CD4-positive, alpha-beta T cell treated with Interleukin-17A for 4 hours (primary cell): ENCODE measurements at places on chromosomes 16 and 17.
A peak's percentile ranks its signal among the peaks of the same experiment; 100 is the strongest.

DNA sequence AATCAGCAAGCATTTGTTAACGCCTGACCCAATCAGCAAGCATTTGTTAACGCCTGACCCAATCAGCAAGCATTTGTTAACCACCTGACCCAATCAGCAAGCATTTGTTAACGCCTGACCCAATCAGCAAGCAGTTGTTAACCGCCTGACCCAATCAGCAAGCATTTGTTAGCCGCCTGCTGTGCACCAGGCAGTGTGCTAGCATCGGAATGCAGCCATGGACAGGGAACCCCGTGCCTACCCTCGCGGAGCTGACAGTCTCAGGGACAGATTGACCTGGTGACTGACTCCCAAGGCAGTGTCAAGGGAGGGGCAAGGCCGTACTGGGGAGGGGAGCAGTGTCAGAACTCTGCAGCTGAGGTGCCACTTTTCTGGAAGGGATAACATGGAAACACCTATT, 66.9 kb downstream of the ABR start:
- DNase-seq, result no peak

DNA sequence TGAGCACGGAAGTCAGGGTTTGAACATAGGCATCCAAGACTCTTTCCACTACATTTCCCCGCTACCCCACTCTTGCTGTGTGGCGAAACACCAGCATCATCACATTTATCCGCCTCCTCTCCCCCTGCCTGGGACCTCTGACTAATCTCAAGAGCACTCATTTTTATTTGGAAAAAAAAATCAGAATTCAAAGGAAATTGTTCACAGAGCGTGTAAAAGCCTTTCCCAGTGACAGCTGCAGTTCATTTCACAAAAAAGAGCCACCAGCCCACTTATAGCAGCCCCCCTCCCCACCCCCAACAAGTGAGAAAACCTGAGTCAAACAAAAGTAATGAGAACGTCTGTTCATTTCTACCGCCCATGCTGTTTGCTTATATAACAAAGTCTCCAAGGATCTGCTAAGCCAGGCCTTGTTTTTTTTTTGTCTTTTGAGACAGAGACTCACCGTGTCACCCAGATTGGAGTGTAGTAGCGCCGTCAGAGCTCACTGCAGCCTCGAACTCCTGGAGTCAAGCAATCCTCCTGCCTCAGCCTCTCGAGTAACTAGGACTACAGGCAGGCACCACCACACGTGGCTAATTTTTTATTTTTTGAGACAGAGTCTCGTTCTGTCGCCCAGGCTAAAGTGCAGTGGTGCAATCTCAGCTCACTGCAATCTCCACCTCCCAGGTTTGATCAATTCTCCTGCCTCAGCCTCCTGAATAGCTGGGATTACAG, 48.3 kb upstream of the HAPSTR1 start:
- DNase-seq, result no peak

- DNase-seq, result no peak
Observed at GRCh38 chr17:48513666-48514455, 16.9 kb downstream of the HOXB1 start.

DNA sequence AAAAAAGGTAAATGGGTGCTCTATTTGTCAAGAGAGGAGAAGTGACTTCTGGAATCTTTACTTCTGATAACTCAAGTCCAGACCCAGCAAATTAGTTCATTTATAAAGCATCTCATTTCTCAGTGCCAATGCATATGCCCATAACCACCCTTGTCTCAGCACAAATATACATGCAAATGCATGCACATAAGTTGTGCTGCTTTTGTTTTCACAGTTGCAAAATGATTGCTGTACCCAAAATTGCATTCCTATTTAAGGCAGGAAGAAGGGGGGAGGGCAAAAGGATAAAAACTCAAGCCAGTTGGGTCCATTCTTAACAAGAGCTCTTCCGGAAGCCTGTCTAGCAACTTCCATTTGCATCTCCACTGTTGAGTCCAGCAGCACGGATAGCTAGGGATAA, 61.3 kb upstream of the FAM20A start:
- no peak for DNase-seq

GRCh38 chr17:55285340-55286301, 20.9 kb downstream of the HLF start:
- no peak for DNase-seq

- DNase-seq, result no peak
Observed at GRCh38 chr17:28086519-28086918, 44.0 kb downstream of the NLK start.

DNA sequence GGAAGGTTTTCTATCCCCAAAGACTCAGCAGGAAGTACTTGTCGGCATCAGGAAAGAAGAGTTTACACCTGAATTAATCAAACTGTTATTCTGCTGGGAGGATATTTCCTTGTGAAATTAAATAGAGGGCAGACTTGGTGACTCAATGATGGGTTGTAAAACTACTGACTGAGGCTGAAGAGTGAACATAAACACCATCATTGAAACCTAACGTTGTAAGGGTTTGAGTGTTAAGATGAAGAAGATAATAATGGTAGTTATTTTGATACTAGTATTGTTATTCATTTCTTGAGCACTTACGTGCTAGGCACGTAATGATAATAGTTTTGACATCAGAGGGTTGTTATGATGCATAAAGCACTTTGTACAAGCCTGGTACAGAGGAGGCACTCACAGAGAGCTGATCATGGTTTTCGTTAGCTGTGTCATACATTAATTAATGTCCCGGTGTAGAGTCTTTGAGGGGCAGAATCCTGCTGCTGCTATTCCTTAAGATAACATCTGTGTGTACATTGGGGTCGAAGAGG, 64.2 kb upstream of the CACNG3 start:
- no peak for DNase-seq

GRCh38 chr16:85101956-85102630, 10.2 kb downstream of the CIBAR2 start:
- DNase-seq, result no peak

DNA sequence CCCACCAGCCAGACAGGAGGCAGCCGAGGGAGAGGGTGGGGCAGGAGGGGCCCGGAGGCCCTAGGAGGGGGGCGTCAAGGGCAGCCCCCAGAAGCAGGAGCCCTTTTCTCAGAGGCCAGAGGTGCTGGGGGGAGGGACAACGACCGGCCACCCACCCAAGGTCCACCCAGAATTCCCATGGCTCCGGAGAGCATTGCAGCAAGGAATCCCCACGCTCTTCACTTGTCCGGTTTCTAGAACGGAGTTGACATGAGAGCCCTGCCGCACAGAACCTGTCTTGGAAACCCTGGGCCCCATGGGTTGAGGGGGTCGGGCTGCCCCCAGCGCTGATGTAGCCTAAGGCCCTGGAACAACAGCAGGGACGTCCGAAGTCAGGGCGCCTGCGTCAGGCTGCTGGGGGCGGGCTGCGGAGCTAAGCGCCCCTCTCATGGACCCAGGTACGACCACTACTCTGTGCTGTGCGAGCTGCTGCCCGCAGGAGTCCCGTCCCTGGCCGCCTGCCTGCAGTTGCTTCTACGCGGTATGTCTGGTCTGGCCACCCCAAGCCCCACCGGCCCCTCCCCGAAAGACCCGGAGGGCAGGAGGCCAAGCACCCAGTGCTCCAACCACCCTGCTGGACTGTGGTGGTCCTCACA, 11.2 kb downstream of the CYBC1 start:
- no peak for DNase-seq

DNA sequence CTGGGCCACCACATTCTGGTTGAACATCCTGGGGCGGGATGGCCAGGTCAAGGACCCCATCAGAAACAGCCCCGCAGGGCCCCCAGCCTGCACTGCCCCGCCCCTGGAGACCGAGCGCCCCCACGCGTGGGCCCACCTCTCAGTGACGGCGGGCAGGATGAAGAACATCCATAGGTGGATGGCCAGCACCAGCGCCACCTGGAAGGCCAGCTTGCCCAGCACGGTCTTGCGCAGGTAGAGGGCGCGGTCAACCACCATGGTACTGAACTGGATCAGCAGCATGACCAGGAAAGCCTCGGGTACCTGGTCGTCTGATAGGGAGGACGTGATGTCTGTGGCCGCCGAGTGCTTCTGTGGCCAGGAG, 13.6 kb downstream of the CTU2 start:
- DNase-seq, result no peak

GRCh38 chr16:50146479-50147435, 6.3 kb upstream of the TENT4B start:
- no peak for DNase-seq

DNA sequence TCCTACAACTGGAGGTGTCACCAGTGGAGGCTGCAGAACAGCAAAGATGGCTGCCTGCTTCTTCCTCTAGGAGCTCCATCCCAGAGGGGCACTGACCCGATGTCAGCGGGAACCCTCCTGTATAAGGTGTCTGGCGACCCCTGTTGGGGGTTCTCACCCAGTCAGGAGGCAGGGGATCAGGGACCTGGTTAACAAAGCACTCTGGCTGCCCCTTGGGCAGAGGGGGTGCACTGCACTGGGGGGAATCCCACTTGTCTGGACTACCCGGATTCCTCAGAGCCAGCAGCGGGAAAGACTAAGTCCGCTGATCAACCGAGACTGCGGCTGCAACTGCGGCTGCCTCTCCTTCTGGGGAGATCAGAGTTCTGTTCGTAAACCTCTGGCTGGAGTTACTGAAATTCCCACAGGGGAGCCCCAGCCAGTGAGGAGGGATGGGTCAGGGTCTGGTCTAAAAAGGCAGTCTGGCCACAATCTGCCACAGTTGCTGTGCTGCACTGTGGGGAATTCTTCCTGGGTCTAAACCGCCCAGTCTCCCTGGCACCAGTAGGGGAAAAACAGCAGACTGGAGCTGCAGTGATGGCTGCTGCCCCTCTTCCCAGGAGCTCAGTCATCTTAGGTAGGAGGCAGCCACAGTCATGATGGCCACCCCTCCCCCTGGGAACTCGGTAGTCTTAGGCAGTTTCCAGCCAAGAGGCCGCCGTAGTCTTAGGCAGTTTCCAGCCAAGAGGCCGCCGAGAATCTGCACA, 213.4 kb downstream of the CYB561 start:
- no peak for DNase-seq

DNA sequence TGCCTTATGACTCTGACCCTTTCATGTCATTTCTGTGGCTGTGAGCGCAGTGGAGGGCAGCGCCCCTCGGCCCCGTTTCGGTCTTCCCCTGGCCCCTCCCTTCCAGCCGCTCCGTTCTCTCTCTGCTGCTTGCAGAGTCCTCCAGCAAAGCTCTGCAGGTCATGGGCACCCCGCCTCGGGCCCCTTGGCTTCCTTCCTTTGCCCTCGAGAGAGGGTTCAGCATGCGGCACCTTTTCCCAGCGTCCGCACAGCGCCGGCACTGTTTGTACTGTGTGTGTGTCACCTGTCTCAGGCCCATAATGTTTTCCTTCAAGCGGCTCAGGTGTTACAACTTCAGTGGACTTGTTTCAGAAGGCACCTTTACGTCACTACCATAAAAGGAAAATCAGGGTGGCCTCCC, 98.5 kb downstream of the RAP1GAP2 start:
- no peak for DNase-seq

DNA sequence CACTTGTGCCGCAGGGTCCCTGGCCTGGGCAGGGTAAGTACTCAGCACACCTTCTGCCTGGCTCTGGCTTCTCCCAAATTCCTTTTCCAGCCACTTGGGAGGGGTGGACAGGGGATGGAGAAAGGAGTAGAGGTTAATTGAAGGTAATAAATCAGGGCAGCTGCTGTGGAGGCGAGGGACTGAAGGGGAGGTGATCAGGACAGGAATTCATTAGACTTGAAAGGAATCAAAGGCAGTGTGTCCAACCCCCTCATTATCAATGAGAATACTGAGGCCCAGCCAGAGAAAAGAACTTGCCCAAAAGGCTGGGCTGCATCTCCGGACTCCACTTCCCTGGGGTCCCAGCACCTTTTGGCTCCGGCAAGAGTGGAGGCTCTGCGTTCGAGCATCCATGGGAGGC, 2.4 kb downstream of the SOST start:
- no peak for DNase-seq

- no peak for DNase-seq
Observed at GRCh38 chr17:351449-351738, 1.2 kb downstream of the RPH3AL start.

- no peak for DNase-seq
Observed at GRCh38 chr16:7182510-7183109, 150.0 kb upstream of the RBFOX1 start.

DNA sequence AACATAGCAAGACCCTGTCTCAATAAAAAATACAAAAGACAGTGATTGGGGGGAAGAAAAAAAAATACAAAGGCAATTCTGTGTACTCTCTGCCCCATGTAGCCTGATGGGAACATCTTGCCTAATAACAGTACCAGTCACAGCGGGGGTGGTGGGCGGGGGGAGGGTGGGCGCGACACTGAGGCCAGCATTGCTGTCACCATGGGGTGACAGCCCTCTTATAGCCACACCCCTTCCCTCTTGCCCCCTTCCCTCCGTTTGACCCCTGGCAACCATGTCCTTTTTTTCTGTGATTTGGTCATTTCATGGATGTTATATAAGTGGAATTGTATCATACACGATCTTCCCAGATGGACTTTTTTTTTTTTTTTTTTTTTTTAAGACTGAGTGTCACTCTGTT, 80.9 kb downstream of the DNAH17 start:
- no peak for DNase-seq

- DNase-seq, result no peak
Observed at GRCh38 chr16:55078699-55079410, 148.2 kb downstream of the IRX5 start.

GRCh38 chr17:12643822-12644221, 21.9 kb upstream of the MYOCD start:
- no peak for DNase-seq

DNA sequence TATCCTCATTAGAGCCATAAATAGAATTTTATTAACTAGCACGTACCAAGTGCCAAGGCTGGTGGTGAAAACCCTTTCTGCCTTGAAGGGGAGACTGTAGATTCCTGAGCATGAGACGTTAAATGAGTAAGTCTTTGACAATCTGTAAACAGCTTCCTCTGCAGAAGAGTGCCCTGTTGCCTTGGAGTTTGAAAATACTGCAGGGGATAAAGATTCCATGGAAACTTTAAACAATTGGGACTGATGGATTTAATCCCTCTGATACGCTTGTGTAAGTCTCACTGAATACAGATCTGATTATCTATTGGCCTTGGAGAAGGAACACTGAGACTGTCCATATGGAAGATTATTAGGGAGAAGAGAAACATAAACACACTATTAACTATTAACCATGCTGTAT, 1053.4 kb upstream of the RBFOX1 start:
- DNase-seq, result no peak

GRCh38 chr16:67552476-67552875, 9.8 kb upstream of the CTCF start:
- DNase-seq, result peak; percentile 48

DNA sequence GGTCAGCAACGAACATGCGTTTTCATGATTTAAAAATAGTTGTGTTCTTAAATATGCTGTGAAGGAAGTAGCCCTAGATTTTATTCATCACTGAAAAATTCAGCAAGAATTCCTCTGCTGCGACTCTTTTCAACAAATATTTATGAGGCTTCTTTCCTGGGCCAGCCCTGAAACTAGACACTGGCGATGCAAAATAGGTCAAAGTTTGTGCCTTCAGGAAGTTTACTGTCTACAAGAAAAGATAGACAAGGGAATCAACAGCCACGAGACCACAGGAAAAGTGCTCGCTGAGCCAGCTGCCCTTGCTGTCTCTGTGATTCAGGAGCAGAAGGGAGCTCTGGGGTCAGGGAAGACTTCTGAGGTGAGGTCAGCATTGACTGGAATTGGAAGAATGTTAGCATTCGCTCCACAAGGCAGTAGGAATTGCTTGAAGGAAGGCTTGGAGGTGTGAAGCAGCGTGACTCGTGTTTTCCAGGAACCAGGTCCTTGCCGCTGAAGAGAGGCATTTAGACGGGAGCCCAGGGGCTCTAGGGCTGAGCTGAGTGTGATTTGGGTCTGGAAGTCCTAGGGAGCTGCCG, 1.9 kb upstream of the RPL26 start:
- no peak for DNase-seq
